AG08395 (cell line): ENCODE measurements at places on chromosomes 6 and 20.

- no peak for DNase-seq
Measured at GRCh38 chr20:64166721-64167615, 2.7 kb downstream of the MYT1 start.

GRCh38 chr20:25584905-25585704 lies at the start of gene NINL:
NINL (minus strand) TSS chr20:25585531; CDS start chr20:25526587, 58,944 bp downstream.
- DNase-seq = peak; percentile 83

- DNase-seq = no peak
Measured at GRCh38 chr6:38100380-38100779, 280.9 kb downstream of the ZFAND3 start.

- no peak for DNase-seq
Measured at GRCh38 chr6:7006515-7007191, 101.1 kb upstream of the RREB1 start.

- DNase-seq = no peak
Measured at GRCh38 chr6:163965426-163966348, 551.2 kb downstream of the QKI start.

GRCh38 chr20:32574296-32575226 lies 10.6 kb downstream of the NOL4L start:
- DNase-seq = peak; percentile 85

- DNase-seq = no peak
Measured at GRCh38 chr20:3739054-3739925, 6.8 kb downstream of the HSPA12B start.

DNA sequence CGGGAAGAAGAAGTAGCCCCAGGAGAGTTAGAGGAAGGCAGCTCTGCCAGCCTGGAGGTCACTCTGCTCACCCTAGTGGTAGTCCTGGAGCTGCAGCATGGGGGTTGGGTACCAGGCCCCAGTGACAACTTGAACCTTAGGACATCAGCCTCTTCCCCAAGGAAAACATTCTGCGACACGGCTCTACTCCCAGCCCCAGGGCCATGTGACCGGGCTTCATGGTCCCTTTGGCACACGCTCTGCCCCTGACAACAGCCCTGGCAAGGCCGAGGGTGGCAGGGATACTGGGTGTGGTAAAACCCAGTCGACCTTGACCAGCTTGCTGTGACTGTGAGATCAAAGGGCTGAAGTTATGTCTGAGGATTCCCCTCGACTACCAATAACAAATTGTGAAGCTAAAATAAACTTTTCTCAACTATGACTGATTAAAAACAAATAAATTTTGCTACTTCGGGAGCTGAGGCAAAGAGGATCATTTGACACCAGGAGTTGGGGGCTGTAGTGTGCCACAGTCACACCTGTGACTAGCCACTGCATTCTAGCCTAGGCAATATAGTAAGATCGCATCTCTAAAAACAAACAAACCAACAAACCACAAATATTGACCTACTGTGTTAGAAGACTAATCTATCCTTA lies 24.4 kb upstream of the ARID1B start:
- DNase-seq = no peak

- DNase-seq = no peak
Measured at GRCh38 chr6:31945154-31945506, 765 bp upstream of the CFB start.

DNA sequence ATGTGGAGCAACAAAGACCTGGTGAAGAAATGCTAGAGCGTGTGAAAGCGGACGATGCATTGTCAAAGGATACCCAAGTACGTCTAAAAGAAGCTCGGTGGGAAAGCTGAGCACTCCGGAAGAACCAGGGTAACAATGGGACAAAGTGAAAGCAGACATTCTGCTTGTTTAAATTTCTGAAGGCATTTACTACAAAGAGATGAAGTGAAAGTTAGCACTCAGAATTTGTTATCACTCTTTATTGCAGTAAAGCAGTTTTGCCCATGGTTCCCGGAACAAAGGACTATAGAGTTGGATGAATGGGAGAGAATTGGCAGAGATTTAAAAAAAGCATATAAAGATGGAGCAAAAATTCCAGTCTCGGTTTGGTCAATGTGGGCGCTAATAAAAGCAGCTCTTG lies 12.8 kb upstream of the IRAK1BP1 start:
- DNase-seq = no peak

DNA sequence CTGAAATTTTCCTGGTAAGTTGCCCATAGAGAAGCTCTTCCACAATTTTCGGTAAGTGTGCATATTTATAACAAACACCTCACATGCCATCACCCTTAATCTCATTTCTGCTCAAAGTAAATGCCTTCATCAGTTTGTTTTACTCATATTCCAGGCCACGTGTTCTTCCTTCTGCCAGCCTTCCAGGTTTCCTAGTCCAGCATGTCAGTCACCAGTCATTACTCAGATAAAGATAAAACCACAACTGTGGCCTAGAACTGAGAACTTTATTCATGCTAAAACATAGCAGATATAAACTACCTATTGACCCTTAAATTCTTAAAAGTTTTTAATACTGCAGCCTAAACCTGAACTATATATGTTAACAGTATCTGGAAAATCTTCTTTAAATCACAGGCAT lies 149.5 kb upstream of the SLC22A16 start:
- DNase-seq = peak; percentile 18

DNA sequence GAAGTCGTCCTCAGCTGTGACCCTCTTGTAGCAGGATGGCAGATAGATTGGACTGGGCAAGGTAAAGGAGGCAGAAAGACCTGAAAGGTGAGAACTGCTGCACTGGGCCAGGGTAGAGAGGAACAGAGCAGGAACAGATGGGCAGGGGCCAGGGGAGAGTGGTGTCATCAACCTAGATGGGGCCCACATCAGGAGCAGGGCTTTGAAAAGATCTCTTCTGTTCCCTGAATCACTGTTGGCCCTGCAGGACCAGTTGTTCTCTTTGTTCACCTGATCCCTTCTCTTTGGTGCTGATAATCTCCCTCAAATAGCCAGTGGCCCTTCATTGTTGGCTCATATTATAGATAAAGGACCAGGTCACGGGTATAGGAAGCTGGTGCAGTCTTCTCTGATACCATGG lies 59.9 kb downstream of the DTD1 start:
- no peak for DNase-seq

GRCh38 chr20:49292010-49292409 lies 14.2 kb upstream of the ZNFX1 start:
- DNase-seq = no peak

- DNase-seq = no peak
Measured at GRCh38 chr6:91387290-91388059, 800.6 kb upstream of the MAP3K7 start.

- no peak for DNase-seq
Measured at GRCh38 chr6:121393731-121394505, 41.5 kb upstream of the GJA1 start.

- DNase-seq = no peak
Measured at GRCh38 chr6:122998403-122998975, 2.5 kb downstream of the CLVS2 start.

- DNase-seq = no peak
Measured at GRCh38 chr6:109979033-109979921, 1.2 kb downstream of the GPR6 start.

DNA sequence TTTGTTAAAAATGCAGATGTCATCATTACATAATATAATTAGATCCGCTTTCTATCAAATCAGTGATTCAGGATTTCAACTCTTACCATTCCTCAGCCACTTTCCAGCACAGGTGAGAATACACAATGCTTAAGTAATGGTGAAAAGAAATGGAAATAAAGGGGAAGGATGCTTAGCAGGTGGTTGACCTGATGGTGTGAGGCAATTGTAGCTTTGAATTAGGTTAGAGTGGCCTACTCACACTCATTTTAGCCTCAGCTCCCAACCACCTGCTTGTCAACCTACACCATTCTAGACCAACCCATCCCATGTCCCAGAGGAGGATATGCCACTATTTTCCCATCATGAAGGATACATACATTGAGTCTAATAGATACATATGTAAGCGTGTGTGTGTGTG lies 138.1 kb downstream of the DNAH8 start:
- DNase-seq = no peak

GRCh38 chr6:80480421-80481157 lies 374.1 kb downstream of the BCKDHB start:
- no peak for DNase-seq

- no peak for DNase-seq
Measured at GRCh38 chr6:2857580-2858337, 16.1 kb upstream of the SERPINB1 start.

GRCh38 chr6:168060521-168060931 lies 18.5 kb downstream of the FRMD1 start:
- DNase-seq = peak; percentile 75

DNA sequence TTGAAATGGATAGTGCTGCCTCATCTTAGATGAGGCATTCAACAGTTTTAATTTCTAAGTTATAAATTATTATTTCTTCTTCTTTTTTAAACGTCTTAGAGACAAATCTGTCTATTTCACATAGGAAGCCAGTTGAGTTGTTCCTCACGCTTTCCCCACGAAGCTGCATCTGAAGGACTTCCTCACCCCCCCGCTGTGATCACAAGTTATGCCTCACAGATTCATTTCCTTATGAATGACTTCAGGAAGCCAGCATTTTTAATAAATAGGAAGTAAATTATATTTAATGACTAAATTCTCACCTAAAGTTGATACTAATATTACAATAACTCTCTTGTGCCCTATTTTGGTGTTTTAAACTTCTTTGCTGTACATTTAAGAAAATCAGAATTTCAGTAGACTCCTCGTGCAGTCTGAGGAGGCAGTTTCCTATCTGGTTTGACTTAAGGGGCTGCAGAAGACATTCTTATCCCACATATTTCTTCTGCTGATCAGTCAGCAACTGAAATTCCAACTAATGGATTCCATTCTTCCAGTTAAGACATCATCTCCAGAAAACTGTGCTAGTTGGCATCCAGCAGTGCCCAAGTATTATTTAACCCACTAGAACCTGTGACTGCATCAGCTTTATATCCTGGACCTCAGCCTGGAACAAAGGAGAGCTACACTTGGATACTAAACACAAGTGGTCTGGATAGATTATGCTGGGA lies 182.7 kb upstream of the CCN2 start:
- DNase-seq = peak; percentile 31

DNA sequence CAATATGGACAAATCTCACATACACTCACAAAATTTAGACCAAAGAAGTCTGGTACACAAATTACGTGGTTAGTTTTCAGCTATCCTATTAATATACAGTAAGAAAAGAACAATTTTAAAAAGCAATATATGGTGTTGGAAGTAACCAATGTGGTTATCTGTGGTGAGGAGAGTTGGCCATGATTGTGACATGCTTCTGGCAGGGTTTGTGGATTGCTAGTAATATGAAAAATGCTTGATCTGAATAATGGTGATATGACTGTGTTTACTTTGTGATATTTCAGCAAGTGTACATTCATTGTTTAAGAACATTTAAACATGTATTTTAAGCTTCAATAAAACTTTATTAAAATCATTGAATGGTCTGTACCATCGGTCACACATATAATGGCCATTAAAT lies 99.1 kb downstream of the ADGB start:
- no peak for DNase-seq

DNA sequence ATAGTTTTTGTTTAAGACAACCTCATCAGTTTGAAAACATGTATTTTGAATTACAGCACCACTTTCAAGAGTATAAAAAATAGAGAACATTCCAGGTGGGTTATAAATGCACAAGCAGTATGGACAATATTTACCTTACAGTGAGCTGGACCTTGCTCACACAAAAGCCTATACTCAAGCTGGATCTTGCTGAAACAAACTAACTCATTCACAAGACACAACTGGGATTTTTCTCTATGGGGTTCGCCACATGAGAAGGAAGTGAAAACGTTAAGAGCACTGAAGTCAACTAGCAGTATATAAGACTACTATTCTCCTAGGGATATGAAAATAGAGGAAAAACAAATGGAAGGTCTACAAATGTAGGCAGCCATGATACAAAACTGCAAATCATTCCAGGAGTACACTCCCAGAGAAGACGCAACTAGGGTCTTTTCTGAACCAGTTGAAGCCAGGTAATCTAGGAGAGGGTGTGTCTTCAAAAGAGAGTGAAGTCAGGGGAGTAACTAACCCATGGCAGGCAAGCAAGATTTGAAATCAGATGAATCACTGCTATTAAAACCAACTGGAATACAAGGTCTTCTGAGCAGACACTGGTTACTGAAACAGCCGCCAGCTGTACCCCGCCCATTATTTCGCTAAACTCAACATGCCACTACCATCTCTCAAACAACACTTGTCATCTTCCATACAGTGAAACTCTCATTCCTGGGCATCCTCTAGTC lies 26.5 kb downstream of the STAU1 start:
- DNase-seq = no peak

GRCh38 chr6:11427723-11428245 lies 109.8 kb upstream of the TMEM170B start:
- DNase-seq = no peak

DNA sequence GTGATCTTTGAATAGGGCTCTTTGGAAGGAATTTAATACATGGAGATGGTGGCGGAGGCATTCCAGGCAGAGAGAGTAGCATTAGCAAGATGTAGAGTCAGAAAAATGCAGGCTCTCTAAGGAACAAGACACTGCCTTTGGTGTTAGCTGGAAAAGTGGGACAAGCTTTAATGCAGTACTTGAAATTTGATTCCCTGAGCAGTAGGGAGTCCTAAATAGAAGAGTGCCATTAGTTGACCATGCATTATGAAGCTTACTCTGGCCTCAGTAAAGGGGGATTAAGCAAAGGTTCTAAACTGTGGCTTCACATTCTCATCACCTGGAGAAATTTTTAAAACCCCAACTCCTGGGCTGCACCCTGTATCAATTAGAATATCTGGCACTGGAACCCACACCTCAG lies 494.8 kb upstream of the SOX4 start:
- DNase-seq = no peak

DNA sequence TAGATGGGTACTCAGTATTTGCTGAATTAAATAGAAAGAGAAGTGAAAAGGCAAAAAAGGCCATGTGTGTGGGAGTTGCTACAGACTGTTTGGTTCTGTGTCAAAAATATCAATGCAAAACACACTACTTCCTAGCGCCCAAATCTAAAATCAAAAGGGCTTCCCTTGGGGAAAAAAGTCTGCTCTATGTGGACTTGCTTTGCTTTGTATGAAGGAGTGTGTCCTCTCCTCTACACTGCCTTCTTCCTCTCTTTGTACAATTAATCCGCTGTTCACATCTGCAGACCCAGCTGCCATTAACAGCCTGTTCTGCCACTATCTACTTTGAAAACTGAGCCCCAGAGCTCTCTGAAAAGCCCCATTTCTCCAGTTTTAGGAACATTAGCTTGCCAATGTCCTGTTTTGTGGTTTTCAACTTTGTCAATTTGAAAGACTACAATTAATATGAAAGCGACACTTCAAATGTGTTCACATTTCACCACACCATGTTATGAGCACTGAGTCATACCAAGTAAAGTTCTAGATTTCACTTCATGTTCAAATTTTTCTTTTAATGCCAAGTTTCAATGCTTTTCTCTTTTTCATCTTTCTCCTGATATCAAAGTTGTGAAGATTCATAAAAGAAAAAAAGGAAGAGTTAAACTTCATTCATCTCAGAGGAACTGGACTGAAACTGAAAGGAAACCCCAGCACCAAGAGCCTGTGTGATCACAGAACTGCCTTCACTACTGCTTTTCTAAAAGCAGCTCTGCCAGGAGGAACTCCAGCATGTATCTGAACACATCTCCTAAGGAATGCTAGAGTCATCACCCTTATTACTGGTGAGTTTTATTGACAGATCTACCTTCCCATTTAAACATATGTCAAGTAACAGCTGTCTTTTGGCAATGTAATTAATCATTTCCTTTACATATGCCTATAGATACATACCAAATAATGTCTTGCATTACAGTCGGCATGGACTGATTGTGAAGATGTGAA lies 102.6 kb downstream of the KIF13A start:
- DNase-seq = no peak

- peak; percentile 42 for DNase-seq
Measured at GRCh38 chr6:100366419-100366818, 98.3 kb downstream of the SIM1 start.
